Left cardiac atrium (tissue), 4 donors: ENCODE measurements at places on chromosomes 2 and 18.
A peak's percentile ranks its signal among the peaks of the same experiment; 100 is the strongest.

DNA sequence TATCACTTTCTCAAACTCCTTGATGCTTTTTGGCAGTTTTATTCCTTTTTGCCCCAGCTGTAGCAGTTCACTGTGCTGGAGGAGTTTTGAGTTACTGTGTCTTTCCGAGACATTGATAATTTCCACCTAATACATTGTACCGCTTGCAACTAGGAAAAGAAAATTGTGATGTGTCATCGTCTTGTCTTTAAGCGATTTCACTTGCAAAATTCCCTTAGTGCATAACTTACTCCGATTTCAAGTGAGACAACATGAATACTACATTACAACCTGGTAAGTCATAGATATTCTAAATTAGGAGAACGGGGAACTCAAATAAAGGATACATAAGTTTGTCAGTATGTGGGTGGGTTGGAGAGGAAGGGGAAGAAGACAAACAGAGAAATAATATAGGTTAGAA lies 340.5 kb upstream of the KYNU start:
- no peak for DNase-seq

DNA sequence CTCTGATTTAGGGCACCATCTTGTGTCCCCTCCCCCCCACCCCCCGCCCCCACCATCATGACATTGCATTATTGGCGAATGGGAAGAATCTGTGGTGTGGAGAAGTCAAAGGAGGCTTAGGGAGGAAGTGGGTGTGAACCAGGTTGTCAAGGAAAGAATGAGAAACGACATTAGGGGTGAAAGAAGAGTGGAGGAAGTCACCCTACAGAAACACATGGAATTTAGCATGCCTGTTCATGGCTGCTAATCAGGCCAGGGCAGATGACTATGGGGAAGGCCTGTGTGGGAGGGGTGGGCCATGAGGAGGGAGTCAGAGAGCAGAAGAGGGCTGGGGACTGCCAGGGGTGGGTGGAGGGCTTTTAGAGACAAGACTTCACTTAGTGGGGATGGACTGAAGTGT lies 81.6 kb downstream of the AOX1 start:
- no peak for DNase-seq

DNA sequence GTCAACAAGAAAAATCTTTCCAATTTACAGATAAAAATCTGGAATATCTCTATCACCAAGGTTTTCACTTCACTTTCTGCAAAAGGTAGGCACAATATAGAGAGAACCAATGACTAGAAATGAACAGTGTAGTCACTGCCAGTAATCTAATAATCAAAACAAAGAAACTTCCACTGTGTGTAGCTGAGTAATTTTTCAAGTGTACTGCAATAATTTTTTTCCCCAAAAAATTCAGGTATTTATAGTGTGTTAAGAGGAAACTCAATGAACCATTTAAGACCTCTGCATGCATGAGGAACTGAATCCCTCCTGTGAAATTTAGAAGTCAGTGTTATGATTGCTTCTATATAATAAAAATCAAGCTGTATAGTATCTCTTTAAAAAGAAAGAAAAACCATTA lies 121.8 kb downstream of the MEMO1 start:
- no peak for DNase-seq

DNA sequence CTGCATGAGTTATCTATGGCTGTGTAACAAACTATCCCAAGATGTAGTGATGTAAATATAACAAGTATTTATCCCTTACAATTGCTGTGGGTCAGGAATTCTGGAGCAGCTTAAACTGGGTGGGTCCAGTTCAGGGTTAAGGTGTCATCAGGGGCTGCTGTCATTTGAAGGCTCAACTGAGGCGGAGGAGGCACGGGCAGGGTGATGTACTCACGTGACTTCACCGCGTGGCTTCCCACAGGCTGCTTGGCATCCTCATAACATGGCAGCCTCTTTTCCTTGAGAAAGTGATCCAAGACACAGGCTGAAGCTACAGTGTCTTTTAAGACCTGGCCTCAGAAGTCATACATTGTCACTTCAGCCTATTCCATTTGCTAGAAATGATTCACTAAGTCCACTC lies 125.8 kb downstream of the PTGR3 start:
- DNase-seq: no peak

- no peak for DNase-seq
Measured at GRCh38 chr2:132276571-132276981, 114.8 kb upstream of the ANKRD30BL start.

DNA sequence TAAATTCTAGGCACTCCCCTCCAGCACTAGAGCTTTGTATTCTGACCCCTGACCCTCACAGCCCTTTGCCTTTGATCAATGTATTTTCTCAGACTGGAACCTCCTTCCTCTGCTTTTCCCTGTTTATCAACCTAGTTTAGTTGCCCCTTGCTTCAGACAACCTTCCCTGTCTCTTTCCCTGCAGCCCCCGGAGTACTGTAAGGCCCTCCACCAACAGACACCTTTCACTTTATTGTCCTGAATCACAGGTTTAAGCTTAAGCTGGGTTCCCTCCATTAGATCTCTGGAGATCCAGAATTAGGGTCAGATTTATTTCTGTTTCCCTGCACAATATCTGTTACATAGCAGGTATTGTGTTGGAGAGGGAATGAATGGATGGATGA lies 140.2 kb downstream of the DDX1 start:
- DNase-seq: no peak

- DNase-seq: no peak
Measured at GRCh38 chr18:47997338-47997780, 66.9 kb upstream of the SMAD2 start.

- DNase-seq: no peak
Measured at GRCh38 chr2:202612145-202612544, 22.6 kb upstream of the FAM117B start.

- no peak for DNase-seq
Measured at GRCh38 chr2:205969584-205969983, 116.4 kb downstream of the INO80D start.

DNA sequence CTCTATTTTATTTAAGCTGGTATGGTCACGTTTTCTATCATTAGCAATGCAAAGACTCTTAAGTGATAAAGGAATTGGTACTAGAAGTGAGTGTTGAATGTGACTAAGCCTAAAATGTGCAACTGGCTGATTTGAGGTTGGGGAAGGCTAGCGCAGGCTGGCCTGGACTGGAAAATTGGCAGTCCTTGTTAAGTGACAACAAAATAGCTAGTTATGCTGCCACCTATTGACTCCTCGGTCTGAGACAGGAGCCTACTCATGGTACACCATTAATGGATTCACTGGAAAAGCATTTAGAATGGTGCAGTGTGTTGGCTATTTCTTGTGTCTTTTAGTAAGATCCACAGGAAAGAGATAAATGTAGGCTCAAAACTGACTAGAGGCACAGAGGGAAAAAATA lies 5.7 kb upstream of the WIPF1 start:
- peak; percentile 46 for DNase-seq

DNA sequence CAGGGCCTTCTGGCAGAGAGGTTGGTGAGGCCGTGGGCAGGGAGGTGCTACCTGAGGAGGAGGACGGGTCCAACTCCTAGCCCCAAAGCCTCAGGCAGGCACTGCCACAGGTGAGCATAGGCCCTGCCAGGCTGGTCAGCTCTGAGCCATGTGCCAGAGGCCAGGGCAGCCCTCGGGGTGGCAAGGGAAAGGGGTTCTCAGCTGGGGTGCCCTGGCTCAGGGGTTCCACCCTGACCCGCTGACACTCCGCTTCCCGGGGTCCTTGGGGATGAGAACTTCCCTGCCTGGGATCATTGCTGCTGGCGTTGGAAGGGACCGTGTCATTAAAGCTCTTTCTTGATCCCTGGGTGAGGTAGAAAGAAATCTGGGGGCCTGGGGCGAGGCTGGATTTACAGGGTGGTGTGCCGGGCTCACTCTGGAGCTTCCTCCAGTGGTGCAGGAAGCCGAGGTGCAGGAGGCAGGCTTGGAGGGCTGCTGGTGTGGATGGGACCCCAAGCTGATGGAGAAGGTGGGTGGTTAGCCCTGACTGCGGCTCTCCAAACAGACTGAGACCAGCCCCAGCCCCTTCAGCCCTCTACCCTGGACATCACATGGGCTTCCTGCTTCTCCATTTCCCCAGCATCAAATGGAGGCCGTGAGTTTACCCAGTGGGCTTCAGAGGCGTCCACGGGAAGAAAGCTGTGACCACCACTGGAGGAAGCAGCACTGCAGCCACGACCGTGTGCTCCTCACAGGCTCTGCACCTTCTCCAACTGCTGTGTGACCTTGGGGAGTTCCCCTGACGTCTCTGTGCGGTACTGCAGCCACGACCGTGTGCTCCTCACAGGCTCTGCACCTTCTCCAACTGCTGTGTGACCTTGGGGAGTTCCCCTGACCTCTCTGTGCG lies 295.2 kb downstream of the NDUFA10 start:
- no peak for DNase-seq

DNA sequence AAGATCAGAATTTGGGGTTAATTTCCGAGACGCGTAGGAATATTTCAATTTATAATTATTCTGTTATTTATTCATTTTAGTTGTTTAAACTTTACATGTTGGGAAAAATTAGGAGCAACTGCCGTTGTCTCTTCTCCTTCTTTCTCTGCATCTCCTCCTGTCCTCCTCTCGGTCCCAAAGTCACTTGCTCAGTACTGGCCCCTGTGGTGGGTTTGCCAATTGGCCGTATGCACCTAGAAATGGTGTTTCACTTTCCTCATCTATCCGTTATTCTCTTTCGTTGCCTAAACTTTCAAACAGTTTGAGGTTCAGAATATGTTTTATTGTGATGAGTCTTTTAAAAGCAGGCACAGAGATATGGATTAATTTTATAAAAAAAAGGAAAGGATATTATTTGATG lies 517.9 kb downstream of the PLCL1 start:
- no peak for DNase-seq

DNA sequence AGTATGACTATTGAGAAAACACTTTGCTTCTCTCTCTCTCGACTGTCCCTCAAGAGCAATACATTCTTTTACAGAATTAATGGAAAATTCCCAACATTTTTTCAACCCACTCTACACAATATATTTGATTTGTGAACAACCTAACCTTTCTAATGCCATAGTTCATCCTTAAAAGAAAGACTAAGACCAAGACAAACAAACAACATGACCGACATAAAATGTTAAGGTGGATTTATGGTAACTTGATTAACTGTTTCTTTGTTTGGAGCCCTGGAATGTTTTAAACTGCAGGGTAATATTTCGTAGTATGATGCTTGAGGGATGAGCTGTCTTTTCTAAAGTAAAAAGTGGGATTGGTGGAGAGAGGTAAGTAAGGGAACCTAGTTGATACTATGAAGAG lies 738.2 kb downstream of the MBD2 start:
- DNase-seq: no peak
